Stimulated activated CD8-positive, alpha-beta memory T cell treated with anti-CD3 and anti-CD28 coated beads, Interleukin-4, amount 100 ng/mL, for 4 hours (primary cell): ENCODE measurements at places on chromosomes 1 and 21.

DNA sequence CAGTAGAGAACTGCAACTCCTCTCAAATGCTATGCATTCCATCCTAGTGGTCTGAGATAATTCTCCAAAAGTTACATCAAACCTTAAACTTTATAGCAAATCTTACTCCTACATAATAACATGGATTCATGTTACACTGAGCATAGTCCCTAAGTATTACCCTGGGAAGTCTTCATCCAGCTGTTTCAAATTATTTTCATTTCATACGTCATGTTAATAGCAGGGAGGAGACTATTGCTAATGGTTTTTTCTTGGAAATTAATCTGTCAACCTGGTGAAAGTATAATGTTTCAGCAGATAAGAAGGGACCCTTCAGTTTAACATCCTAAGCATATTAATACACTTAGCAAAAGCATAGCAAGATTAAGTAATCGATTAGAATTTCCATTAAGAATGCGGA, 318.1 kb downstream of the USP25 start:
- DNase-seq, result no peak

GRCh38 chr1:194917769-194918168, 1690.5 kb downstream of the KCNT2 start:
- no peak for DNase-seq

- no peak for DNase-seq
Observed at GRCh38 chr1:193281894-193282293, 95.5 kb upstream of the B3GALT2 start.

GRCh38 chr21:28445141-28445830, 547.4 kb downstream of the LTN1 start:
- no peak for DNase-seq

GRCh38 chr1:201332021-201332420, 45.5 kb downstream of the TNNT2 start:
- no peak for DNase-seq

- DNase-seq, result no peak
Observed at GRCh38 chr1:217456261-217456660, 174.6 kb downstream of the GPATCH2 start.

DNA sequence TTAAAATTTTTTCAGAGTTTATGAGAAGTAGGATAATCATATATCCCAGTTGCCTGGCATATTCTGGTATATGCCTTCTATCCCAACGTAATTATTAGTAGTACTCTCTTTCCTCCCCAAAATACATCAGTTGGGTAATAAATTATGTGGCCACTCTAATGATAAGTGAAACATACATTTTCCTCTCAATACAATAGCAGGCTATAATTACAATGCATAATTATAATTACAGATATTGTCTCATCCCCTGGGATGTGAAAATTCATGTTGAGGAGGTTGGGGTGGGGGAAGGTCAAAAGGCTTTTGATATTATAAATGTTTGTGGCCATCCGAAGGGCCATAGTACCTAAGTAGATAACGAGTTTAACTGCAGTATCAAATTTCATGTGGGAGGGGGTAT, 277.1 kb downstream of the ST6GALNAC3 start:
- no peak for DNase-seq

- DNase-seq, result no peak
Observed at GRCh38 chr1:230047114-230047865, 19.7 kb upstream of the GALNT2 start.

DNA sequence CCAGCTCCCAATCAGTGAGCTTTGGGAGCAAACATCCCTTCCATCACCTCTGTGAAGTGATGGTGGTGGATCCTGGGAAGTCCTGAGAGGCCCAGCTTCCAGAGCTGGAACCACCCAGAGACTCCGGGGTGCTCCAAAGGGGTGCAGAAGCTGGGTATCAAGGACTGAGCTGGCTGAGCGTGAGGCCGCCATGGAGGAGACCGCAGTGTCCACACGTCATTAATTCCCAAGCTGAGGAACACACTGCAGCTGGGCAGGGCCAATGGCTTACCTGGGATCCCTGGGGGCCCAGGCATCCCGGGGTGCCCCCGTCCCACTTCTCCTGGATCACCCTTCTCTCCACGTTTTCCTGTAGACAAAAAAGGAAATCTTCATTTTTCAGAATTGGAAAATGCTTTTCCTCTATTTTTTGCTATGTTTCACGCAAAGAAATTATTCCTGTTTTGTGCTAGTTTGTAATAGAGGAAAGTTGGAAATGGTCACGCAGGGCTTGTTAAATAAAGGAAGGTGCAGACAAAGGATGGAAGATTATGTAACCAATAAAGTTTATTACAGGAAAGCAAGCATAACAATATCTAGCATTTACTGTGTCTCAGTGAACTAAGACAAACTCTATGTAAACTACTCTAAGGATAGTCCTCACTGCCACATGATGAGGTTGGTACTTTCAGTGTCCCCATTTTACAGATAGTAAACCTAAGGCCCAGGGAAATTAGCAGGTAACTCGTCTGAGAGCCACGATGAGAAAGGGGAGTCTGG, 15.4 kb downstream of the COL9A2 start:
- no peak for DNase-seq

- no peak for DNase-seq
Observed at GRCh38 chr1:9059891-9060744, 9.3 kb downstream of the SLC2A5 start.

DNA sequence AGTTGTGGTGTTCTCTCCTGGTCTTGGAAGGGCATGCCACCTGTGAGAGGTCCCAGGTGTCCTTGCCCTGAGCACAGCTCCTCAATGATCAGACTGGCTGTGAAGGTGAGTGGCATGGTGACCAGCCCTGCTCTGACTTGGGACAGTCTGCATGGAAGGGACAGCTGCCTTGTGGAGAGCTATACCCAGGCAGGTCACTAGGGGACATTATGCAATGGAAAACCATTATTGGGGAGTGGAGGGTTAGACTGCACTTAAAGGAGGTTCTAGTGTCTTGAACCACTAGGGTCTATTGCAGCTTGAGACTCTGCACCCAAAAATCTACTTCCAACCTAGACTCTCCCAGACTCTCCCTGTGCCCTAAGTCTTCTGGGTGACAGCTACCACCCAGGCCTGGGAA, 24.8 kb downstream of the FAM78B start:
- DNase-seq, result no peak

DNA sequence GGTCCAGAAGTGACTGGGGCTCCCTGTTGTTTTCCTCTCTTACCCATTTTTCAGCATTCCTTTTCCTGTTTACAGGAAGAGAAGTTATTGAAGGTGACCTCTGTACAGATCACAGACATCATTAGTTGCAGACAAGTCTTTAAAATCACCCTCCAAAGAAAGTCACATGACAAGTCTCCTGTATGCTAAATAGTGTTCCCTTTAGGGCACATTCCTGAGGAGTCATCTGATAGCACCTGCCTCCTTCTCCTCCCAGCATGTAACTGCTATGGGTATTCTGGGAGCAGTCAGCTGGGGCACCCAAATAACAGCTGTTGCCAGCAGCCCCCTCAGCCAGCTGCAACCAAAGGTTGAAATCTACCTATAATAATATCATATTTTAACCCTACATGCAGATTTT, 200.6 kb downstream of the PTGER3 start:
- no peak for DNase-seq

GRCh38 chr1:34470401-34470800, 284.4 kb upstream of the GJB5 start:
- DNase-seq, result no peak

- no peak for DNase-seq
Observed at GRCh38 chr1:31487143-31487542, 74.1 kb downstream of the SERINC2 start.

GRCh38 chr1:13737398-13737797, 37.4 kb downstream of the PRDM2 start:
- no peak for DNase-seq

- no peak for DNase-seq
Observed at GRCh38 chr1:211748810-211749209, 73.4 kb upstream of the NEK2 start.

GRCh38 chr1:98677288-98677687, 15.8 kb downstream of the SNX7 start:
- DNase-seq, result no peak

GRCh38 chr1:226558036-226558650, 9.6 kb downstream of the STUM start:
- no peak for DNase-seq

DNA sequence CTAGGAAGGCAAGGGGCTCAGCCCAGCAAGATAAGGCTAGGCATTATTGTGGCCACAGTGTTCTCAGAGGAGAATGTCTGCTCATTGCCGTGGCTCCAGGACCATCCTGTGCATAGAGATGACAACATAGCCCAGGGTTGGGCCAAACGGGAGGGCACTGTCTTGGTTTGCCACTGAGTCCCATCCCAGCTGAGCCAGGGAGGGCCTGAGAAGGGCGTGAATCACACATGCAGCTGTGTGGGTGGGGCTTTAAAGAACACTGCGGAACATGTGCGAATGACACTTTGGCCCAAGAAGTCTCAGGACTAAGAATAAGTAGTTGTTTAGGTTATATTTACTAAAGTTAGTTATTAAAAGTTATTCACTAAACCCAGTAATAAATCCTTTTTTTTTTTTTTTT, 18.5 kb downstream of the CHAF1B start:
- no peak for DNase-seq

DNA sequence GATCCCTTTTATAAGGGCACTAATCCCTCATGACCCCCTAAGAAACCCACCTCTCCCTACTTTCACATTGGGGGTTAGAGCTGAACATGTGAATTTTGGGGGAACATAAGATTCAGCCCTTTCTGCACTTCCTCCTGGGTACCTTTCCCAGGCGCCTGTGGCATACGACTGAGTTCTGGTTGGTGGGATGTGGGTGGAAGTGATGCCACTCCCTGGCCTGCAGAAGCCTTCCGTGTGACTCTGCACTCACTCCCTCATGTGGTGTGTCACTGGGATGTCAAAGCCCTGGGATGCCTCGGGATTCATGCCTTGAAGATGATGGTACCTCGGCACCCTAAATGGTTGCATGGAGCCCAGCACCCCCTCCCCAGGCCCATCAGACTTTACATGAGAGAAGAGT, 28.3 kb upstream of the VASH2 start:
- DNase-seq, result no peak

DNA sequence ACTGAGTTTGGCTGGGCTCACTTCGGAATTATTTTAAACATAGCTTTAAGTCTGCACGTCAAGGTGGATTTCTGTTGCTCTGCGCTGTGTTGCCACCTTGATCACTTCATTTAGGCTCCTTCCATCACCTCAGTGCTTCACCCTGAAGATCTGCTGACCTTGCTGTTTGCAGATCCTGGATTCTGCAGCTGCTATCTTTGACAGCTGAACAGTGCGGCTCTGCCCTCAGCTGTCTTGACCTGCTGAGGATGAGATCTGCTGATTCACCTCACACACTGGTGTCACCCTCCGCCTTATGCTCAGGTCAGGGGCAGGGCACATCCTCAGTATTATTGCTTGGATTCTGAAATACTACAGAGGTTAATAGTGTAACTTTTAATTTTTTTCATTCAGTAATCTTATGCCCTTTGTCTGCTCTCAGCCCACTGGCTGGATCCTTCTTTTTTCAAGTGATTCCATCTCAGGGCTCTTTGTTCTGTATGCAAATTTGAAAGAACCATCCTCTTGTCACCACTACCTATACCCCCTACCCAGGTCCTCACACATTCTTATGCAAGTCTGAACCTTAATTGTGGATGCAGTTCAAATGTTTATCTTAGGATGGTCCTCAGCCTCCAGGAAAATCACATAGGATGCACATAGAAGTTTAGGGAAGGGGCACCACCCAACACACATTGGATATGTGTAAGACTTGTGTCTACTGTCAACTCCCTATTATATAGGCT, 364.0 kb downstream of the OLFM3 start:
- DNase-seq, result no peak

DNA sequence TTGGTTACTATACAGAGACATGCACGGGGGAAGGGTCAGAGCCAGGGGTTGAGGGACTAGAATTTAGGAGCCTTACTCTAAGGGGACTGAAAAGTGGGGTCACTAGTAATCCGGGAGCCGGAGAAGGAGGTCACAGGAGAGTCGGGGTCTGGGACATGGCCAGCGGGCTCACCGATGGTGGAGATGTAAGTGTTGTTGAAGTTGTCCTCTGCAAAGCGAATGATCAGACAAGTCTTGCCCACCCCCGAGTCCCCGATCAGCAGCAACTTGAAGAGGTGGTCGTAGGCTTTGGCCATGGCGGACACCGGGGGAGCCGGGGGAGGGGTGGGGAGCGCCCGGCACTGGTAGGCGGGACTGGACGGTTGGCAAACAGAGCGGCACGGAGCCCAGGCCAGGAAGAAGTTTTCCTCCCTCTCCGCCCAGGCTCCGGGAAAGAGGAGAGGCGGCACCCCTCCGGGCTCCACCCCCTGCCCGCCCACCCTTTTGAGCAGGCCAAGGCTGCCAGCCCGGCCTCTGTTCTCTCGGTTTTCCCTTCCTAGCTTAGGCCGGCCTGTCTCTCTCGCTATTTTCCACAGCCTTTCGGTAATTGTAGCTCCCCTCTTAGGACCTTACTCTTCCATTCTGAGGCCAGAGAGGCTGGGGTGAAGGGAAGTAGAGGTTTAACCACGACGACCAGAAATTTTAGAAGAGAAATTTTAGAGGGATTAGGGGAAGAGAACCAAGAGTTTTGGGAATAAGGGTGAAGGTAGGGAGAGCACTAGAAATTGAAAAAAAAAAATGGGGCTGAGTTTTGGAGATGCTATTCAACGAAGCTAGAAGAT, at the start of gene RAB13:
Gene RAB13 (minus strand): TSS at position 399 of the 821 bp plus-strand sequence. CDS start 103 bp downstream, at position 296.
- no peak for DNase-seq

DNA sequence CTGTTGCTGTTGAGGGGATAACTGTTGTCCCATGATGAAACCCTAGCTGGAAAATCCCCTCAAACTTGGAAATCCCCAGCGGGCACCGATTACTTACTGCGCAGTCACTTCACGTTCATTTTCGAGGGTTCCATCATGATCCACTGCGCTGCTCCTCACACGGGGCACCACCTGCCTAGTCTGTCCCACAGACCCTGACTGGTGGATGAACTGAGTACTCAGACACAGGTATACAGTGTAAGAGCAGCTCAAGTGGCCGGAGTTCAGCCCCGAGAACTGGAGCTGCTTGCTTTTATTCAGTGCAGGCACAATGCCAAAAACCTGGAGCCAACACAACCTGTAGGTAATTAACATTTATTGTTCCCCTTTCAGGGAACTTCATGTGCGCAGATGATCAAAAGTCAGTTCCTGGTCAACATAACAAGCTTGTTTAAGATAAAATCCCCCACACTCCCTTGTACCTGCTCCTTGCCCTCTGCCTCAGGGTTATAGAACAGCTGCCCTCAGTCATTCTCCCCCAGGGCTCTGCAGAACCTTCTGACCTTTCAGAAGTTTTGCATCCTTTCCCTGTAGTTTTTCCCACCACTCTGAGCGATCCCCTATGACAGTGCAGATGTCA, 46.5 kb upstream of the PRELP start:
- DNase-seq, result no peak

- no peak for DNase-seq
Observed at GRCh38 chr1:159880430-159880829, 18.0 kb upstream of the VSIG8 start.

DNA sequence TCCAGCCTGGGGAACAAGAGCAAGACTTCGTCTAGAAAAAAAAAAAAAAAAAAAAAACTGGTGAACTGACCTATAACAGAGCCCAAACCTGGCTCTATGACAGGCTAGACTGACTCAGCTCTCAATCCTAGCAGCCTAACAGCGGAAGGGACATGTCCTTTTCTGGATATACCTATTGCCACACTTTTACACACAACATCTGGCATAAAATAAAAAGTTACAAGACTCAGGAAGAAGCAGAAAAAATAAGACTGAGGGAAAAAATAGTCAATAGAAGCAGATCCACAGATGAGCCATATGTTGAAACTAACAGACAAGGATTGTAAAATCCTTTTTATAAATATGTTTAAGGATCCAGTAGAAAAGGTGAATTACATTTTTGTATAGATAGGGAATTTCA, 57.5 kb upstream of the IPO9 start:
- no peak for DNase-seq
